ENCODE measurements at places on chromosomes 16 and 17.
A peak's percentile ranks its signal among the peaks of the same experiment; 100 is the strongest.

- no peak for DNase-seq
Measured at GRCh38 chr17:62628831-62629555, 1.5 kb downstream of the MRC2 start.

GRCh38 chr17:83107656-83108048, 28.2 kb downstream of the METRNL start:
- no peak for DNase-seq

DNA sequence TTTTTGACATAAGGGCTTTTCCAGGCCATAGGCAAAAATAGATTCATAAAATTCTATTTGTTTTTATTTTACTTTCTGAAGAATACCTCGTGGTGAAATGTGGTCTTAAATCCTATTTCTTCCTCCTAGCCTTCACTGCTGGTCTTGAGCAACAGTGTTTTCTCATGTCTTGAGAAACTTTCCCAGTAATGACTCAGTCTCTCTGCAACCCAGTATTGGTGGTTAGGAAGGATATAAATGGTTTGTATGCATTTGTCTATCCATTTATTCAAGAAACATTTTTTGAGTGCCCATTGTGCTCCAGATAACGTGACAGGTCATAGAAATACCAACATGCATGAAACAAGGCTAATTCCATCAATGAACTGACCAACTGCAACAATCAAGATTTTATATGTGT, 213.9 kb downstream of the TMEM114 start:
- DNase-seq, result no peak

DNA sequence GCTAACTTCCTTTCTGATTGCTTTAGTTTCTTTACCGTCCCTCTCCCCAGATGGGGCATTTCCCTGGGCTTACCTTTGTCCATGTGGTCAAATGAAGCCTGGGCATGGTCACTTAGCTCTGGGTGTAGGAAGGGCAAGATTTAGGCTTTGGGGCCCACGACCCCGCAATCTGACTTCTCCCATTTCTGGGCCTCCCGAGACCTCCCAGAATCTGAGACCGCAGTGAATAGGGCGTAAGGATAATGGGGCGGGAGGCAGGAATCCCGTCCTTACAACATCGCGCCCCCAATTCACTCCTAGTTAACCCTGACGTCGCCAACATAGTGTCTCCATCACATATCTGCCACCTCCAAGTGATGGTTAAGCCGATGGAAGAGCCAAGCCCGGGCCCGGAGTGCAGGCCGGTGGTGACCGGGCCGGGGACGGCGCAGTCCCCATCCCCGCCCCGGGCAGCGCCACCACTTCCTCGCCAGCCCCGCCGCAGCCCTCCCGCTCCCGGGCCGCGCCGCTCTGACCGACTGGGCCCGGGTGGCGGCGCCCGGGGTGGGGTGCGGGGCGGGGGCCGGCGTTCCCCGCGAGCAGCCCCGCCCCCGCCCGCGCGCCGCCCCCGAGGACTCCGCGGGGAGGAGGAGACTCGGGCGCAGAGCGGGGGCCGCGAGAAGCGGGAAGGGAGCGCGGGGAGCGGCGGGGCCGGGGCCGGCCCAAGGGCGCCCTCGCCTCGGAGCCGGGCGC, at the start of gene RHBDL3:
TSS of gene RHBDL3 (plus strand) at position 641 of the 732 bp plus-strand sequence. CDS start 358 bp downstream, outside the sequence.
- no peak for DNase-seq

GRCh38 chr17:49894761-49895160, 46.9 kb upstream of the TAC4 start:
- peak; percentile 27 for DNase-seq

GRCh38 chr16:82203198-82203597, 33.2 kb upstream of the MPHOSPH6 start:
- DNase-seq, result no peak

DNA sequence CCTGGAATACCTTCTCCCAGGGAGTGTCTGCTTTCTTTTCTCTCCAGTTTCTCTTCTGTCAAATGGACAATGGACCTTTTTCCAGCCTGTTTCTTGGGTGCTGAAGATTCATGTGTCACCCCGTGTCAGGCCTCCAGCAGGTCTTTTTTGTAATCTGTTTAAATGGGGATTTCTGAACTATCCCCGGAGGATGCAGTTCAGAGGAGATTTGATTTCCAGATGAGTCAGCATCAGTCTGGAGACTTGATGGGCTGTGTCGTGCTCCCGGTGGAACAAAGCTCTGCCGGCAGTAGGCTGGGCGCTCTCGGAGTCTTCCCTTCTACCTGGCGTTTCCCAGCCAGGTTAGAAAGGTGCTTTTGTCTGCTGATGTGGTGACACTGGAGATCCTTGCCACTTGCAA, 440.6 kb downstream of the HS3ST3B1 start:
- no peak for DNase-seq

- peak; percentile 83 for DNase-seq
Measured at GRCh38 chr17:40175928-40176753, 1.1 kb upstream of the RAPGEFL1 start.

DNA sequence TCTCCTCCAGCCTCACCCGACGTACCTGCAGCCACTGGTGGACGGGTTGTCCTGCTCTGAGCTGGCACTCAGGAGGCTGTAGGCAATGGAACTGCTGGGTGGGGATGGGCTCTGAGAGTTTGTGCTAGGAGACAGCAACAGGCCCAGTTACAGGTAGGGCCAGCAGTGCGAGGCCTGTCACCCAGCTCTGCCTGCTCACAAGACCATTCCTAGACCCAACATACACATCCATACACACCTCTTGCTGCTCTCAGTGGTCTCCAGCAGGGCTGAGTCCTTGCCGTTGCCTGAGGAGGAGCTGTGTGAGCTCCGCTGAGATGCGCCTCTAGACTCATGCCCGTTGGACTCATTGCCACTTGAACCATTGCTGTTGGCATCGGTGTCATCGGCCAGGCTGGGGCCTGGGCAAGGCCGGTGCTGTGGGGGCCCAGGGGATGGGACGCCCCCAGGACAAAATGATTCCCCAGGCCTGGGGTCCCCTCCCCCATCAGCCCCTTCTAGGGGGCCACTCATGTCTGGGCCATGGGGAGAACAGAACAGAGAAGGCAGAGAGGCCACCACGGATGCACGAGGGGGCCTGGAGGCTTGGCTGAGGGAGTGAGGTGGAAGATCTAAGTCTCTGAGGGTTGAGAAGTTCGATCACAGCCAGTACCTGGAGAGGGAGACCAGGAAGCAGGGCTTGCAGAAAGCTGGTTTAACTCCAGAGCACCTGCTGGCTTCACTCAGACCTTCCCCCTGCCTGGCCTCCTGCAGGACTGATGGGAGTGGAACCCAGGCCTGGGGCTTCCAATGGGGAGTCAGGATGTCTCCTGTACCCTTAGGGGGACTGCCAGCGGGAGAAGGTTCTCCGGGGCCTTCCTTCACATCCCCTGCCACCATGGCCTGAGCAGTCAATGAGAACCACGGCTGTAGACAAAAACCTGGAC, 1.7 kb downstream of the PER1 start:
- no peak for DNase-seq

- DNase-seq, result no peak
Measured at GRCh38 chr16:3065742-3066439, 451 bp downstream of the IL32 start.

GRCh38 chr17:80619535-80620235, 75.0 kb downstream of the RPTOR start:
- peak; percentile 12 for DNase-seq

GRCh38 chr17:77209330-77209748, 68.6 kb downstream of the SEC14L1 start:
- no peak for DNase-seq

DNA sequence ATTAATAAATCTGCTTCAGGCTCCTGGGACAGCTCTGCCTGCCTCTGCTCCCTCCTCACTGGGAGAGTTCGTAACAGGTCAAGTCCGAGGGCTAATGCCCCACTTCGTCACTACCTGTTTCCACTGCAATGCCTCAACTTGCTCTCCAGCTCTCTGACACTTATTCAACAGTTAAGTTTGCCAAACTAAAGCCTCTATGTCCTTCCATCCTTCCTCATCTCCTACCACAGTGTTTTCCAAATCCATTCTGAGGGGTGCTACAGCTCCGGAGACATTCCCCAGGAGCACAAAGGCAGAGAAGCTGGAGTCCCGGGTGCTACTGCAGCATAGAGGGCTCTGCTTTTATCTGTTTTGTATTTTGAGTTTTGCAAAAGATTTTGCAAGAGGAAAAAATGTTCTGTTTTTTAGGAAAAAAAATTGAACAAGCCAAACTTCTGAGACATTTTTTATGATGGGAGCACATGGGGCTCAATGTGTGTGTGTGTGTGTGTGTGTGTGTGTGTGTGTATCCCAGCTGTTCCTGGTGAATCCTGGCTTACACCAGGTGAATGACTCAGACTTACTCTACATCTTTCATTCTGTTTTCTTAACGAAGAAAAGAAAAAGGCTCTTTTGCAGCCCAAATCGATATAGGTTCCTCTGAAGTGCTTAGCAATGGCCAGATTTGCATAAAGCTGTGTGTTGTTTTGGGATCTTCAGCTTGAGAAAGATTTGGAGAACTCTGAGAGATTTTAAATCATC, 46.1 kb upstream of the MYOCD start:
- no peak for DNase-seq

DNA sequence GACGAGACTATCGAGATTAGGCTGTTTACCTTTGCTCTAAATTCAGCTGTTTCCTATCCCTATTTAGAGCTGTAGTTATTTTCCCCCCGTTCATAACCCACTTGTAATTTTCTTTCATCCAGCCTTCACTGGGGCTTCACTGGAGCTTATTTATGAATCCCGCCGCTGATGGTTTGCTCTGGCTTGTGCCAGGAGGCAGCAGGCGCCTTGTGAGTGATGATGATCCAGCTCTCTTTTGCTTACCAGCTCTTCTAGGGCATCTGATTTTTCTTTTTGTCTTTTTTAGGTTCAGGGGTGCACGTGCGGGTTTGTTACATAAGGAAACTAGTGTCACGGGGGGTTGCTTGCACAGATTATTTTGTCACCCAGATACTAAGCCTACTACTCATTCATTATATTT, 37.4 kb upstream of the CDH13 start:
- no peak for DNase-seq

GRCh38 chr17:10069301-10069700, 129.1 kb downstream of the GAS7 start:
- DNase-seq, result no peak

DNA sequence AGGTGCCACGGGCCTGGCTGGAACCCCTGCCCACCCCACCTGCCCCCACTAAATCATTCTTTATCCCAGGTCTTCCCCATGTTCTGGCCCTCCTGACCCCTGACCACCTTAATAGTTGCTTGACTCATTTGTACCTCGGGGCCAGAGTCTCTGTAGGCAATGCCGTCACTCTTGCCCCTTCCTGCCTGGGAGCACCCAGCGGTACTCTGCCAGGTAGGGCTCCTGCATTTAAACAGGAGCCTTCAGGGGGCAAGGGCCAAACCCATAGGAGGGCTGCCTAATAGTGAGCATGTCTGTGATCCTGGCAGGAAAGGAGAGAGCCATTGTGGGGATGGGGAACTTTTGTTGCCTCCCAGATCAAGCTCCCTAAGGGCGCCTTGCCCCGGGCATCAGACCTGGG, 8.8 kb upstream of the ITGA3 start:
- no peak for DNase-seq

DNA sequence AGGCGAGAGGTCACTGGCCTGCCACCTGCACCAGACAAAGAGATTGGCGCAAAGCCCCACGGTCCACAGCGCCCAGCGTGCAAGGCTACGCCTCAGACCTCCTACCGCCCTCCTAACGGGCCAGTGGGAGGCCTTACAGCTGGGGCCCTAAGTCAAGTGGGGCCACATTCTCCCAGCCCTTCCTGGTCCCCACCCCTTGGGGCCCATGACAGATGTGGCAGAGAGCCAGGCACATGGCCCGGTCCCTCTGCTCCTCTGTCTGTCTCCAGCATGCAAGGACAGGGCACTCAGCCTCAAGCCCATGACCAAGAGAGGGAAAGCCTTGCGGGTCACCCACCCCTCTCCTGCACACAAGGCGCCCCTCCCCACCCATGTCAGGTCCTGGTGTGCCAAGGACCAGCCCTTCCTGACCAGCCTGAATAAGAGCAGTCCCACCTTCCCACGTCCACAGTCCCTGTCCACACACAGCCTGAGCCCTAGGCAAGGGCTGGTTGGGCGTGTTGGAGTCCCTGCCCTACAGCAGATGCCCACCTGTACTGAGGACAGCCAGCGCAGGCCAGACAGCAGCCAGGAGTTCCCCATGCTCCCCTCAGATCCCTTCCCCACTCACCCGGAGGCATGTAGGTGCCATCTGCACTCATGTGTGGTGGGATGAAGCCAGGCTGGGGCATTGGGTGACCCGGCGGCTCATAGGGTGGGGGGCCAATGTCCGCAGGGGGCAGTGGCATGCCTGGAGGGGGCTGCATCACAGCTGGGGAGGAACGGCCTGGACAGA, 25.3 kb downstream of the CDIP1 start:
- DNase-seq, result no peak

DNA sequence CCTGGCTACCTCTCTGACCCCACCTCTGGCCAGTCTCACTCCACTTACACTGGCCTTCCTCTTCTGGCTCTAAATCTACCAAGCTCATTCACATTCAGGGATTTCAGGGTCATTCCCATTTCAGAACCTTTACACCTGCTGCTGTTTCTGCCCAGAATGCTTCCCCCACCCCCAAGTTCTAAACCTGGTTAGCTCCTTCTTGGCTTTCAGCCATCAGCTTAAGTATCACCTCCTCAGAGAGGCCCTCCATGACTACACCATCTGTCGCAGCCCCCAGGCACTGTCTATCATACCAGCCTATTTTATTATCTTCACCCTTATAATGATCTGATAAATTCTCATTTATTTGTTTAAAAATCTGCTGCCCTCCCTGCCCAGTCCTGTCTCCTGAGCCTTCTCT, 23.3 kb upstream of the NGFR start:
- DNase-seq, result no peak

- no peak for DNase-seq
Measured at GRCh38 chr16:61831351-61831917, 204.8 kb downstream of the CDH8 start.

- no peak for DNase-seq
Measured at GRCh38 chr17:74682471-74683190, 30.1 kb downstream of the CD300LF start.

- no peak for DNase-seq
Measured at GRCh38 chr16:11084484-11084875, 140.1 kb downstream of the CLEC16A start.

GRCh38 chr17:64384253-64385186, 6.1 kb downstream of the PECAM1 start:
- no peak for DNase-seq

DNA sequence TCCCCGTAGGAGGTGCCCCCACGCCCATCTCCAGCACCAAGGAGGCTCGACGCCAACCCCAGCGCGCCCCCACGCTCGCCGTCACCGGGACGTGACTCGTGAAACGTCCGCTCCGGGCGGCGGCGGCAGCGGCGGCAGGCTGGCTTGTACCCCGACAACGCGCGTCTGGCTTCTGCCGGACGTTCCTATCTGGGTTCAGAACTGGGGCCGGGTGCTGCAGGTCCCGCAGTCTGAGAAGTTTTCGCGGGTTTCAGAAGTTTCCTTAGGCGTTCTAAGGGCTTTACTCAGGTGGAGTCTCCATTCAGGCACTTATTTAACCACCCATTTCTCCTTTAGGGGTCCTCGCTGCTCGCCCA, 672 bp upstream of the ALKBH5 start:
- peak; percentile 24 for DNase-seq

- DNase-seq, result no peak
Measured at GRCh38 chr16:11249233-11250061, 6.6 kb downstream of the SOCS1 start.

- DNase-seq, result no peak
Measured at GRCh38 chr17:2721603-2722002, 10.0 kb upstream of the CLUH start.

Data from epithelial cell of prostate (primary cell).